ENCODE measurements at places on chromosomes 16 and 17.
A peak's percentile ranks its signal among the peaks of the same experiment; 100 is the strongest.

DNA sequence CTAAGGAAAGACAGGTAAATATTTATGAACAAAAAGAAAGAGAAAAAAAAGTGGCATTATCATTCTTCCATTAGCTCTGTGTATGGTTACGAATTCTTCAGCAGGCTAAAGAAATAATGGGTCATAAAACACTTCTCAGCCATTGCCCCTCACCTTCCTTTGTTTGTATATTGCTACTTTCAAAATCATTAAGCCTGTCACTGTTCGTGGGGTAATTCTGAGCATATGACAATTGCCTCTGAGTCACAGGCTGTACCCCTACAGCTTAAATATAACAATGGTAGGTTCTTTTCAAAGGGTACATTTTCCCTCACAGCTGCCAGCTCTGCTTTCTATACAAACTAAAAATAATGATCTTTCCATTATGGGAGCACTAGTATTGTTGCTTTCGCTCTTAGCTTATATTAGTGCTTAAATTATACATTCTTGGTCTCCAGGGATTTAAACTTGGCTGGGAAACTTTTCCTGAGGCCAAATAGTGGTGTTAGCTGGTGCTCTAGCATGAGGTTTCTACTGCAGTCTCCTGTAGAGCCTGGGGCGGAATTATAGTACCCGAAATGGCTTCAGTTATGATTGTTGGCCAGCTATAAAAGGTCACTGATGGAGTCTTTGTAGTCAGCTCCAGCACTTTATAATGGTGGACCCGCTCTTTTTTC is 74.7 kb upstream of the CDH11 start:
- DNase-seq, result peak; percentile 6

DNA sequence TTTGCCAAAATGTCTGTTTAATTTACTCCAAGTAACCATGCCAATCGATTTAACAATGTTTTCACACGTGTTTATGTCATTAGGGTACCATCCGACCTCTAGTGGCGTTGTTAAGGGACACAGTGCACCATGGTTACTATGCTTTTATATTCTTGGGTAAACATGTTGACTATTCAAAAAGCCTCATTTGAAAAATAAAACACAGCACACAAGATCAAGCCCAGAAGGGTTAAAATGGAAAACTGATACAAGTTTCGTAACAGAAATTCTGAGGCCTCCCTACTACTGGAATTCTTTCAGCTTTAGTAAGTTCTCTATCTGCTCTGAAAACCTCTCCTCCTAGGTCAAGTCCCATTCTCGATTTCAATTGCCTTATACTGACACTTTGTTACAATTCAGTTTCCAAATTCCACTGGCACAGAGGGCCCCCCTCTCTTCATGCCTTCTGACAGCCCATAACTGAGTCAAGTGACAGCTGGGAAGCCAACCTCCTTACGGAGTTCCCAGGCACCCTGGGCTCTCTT is 2.1 kb downstream of the CFAP20 start:
- DNase-seq, result peak; percentile 75

DNA sequence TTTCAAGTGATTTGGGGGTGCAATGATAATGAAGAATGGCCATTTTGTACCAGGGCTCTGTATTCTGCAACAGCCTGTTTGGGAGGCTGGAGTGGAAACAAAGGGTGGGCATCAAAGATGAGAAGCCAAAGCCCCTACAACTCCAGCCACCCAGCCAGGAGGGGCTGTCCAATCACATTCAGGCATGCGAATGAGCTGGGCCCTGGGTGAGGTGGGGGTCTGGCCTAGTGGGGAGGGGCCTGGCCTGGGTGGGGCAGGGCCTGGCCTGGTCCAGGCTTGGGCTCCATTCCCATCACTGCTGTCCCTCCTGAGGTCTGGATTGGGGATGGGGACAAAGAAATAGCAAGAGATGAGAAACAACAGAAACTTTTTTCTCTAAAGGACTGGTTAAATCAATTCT is 6.4 kb downstream of the AOC3 start:
- no peak for DNase-seq

DNA sequence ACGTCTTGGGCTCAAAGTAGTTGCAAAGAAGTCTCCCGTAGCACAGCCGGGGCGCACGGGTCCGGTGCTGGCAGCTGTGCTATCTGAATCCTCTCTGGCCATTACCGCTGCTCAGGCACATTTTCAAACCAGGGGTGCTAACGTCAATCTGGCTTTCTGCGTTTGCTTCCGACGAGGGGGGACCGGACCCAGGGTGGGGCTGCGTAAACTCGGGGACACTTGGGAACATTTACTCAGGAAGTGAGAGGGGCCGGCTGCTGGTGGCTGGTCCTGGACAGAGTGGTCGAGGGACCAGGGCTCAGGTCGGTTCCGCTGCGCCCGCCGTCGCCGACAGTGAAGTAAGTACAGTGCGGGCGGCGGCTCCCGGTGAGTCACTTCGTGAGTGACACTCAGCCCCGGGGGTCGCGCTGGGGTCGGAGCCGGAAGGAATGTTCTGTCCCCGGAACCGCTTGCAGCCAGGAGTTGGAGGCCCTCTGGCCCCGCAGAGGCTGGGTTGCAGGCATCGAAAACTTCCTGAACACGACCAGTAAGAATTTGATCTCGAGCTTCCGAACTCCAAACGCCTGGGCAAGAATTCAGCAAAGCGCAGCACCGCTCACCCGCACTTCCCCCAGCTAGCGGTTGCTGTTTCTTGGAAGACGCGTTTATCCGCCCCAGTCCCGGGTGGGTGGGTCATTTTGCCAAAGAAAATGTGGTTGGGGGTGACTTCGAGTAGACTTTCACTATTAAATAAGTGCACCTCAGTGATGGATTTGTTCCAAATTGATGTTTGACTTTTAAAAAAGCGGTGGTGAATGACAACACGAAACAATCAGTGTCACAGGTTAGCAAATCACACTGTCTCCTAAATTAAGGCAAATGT is 1.4 kb upstream of the HS3ST3B1 start:
- DNase-seq, result peak; percentile 73

GRCh38 chr17:79077587-79077986 is 3.0 kb downstream of the ENGASE start:
- no peak for DNase-seq

DNA sequence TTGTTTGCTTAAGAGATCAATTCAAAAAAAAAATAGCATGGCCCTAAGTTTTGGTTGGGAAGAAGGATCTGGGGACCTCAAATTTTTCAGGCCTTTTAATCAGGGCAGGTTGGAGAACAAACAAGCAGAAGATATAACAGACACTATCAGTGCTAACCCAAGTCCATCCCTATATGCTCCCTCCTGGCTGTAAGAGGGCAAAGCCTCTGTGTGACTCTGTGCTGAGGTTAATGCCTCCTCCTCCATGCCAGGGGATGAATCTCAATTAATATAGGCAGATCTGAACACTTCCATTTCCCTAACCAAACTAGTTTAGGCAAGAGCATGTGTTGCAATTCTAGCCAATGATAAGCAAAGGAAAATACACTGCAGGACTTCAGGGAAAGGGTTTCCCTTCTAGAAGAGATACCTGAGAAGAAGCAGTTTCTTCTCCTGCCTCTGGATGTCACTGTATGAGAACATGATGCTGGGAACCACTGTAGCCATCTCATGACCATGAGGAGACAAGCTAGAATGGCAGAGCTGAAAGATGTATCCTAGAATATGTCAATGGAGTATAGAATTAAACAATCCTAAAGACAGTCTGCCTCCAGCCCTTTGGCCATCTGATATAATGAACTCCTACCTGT is 76.0 kb downstream of the CHD9NB start:
- peak; percentile 61 for DNase-seq

- DNase-seq, result no peak
Observed at GRCh38 chr16:69319826-69320739, 8.9 kb downstream of the VPS4A start.

DNA sequence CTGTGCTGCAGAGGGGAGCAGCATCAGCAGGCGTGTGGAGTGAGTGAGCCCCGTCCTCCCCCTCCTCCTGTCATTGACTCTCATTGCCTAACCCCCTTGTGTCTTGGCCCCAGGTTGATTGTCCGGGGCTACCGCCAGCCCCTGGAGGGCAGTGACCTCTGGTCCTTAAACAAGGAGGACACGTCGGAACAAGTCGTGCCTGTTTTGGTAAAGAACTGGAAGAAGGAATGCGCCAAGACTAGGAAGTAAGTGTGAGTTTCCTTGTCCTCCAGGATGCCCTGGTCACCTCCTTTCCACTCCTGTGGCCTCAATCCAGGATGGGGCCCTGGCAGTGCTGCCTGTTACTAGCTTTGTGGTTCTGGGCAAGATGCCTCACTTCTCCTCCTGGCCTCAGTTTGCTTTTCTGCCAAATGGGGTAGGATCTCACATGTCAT is 87.0 kb downstream of the ABCC1 start:
- DNase-seq, result no peak

- DNase-seq, result peak; percentile 74
Observed at GRCh38 chr17:1005361-1005946, 8.5 kb downstream of the TIMM22 start.

DNA sequence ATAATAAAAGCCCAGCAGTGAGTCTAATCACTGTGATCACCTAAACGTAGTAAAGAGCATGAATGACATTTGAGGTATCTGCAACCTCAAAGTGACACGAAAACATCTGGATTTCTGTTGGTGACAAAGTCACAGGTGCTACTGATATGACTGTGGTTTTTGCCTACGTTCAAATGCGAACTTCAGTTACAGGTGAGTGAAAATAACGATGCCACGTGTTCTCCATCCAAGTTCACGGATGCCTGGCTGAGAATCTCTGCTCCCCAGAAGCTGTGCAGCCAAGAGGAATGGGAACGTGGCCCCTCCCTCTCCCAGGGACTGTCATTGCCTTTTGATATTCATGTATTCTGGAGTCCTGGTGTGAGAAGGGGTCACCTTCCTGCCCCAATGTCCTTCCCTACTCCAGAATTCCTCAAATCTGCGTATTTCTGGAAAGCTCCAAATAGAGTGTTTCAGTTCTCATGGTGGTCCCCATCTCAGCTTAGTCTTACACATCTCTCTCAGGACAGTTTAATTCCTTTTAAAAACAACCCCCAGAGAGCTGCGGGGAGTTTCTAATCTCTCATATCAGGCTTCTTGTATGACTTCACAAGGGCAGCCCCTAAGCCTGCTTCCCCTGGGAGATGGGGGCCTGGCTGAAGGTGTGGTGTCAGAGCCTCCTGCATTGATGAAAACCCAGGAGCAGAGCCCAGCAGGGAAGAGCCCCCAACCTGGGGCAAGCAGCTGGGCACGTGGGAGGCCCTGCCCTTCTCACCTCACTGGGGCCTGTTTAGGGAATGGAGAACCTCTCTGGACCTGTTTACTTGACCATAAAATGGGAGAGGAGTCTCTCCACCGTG is 25.8 kb downstream of the PIK3R5 start:
- DNase-seq, result no peak

GRCh38 chr17:8338753-8339140 is 893 bp upstream of the ODF4 start:
- no peak for DNase-seq

DNA sequence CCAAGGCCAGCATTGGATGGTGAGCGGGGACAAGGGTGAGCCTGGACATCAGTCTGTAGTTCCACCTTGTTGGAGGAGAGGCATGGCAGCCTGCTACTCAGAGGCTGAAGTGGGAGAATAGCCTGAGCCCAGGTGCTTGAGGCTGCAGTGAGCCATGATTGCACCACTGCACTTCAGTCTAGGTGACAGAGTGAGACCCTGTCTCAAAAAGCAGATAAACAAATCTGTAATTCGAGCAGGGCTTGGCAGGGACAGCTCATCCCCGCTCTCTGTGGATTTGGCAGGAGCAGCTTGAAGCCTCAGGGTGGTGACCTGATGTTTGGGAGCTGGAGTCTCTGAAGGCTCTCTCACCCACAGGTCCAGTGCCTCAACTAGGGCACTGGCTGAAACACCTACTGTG is 38.6 kb upstream of the ZCCHC14 start:
- DNase-seq, result no peak

- no peak for DNase-seq
Observed at GRCh38 chr17:82017612-82018151, 5.0 kb downstream of the CENPX start.

DNA sequence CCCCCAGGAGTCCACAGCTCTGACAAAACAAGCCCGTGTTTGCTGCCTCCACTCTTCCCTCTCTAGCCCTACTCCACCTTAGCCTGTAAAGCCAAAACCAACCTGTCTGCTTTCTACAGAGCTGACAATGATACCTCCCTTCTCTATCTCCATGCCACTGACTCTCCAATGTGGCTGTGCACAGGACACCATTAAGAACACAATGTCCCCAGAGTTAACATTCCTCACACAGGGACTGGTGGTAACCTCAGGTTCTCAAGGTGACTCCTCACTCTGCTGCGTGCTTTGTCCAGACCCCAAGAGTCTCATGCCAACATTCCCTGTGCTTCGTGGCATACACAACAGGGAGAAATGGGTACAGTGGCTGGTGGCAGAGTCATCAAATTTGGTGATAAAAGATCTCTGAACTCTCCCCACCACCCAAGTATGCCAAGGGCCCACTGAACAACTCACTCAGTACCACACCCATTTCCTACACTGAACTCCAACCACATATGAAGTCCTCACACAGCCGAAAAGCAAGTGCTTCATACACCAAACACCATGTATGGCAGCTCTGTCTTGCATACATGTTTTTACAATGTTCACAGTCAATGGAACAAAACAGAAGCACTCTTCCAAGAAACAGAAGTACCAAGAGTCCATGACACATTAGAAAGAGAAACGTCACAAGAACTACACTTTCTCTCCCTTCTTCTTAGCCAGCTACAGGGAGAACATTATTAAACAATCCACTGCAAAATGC is 21.1 kb downstream of the CSNK2A2 start:
- no peak for DNase-seq

GRCh38 chr17:76309461-76309860 is 1.4 kb upstream of the QRICH2 start:
- DNase-seq, result no peak

DNA sequence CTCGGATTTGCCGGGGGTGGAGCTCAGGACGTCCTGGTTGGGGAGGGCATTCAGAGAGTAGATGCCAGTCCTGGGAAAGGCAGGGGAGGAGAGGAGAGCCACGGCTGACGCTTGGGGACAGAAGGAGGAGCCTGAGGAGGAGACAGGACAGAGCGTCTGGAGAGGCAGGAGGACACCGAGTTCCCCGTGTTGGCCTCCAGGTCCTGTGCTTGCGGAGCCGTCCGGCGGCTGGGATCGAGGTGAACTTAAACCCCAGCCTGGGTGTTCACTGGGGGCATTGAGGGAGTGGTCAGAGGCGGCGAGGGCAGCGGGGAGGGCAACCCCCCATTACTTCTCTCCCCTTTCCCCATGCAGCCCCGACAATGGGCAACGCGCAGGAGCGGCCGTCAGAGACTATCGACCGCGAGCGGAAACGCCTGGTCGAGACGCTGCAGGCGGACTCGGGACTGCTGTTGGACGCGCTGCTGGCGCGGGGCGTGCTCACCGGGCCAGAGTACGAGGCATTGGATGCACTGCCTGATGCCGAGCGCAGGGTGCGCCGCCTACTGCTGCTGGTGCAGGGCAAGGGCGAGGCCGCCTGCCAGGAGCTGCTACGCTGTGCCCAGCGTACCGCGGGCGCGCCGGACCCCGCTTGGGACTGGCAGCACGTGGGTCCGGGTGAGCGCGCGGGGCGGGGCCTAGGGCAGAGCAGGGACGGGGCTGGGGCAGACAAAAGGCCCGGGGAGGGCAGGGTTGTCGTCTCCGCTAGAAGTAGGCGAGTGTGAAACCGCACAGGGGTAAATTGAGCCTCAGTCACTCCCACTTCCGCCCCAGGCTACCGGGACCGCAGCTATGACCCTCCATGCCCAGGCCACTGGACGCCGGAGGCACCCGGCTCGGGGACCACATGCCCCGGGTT is 3.7 kb downstream of the NOL3 start:
- DNase-seq, result peak; percentile 85
